ENCODE measurements at places on chromosomes 1 and 21.
A peak's percentile ranks its signal among the peaks of the same experiment; 100 is the strongest.

- no peak for DNase-seq
These were observed 30.5 kb downstream of the ZBTB8OS start for GRCh38 chr1:32619701-32620485.

DNA sequence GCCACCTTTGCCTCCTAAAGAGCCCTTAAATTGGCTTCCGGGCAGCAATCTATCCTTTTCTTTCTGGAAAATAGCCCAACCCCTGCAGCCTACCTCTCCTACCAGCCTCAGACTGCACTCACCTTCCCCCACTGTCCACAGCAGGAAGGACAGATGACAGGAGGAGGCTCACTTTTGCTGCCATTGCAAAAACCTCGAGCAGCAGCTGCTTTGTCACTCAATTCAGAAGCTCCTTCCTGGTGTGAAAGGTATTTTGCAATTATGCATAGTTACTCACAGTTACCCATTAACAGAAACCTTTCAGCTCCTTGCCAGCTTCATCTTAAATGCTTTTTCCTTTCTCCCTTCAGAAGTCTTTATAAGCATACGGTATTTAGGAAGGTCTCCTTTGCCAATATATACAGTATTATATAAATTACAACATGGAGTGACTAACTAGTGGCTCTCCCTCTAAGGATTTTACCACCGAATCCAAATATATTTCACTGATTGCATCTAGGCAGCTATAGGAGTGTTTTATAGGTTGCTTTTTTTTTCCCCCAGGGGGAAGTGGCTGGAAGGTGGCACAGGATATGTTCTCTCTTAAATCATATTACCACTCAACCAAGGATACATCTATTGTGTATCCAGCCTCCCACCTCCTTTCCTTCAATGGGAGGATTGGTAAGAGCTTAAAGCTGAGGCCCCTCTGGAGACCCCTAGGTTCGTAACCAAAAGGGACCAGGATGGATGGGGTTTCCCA lies 142.1 kb upstream of the IPO9 start:
- DNase-seq = peak; percentile 16

- DNase-seq = peak; percentile 15
These were observed 119.7 kb downstream of the HHAT start for GRCh38 chr1:210448297-210448892.

- no peak for DNase-seq
These were observed 30.5 kb upstream of the FGGY start for GRCh38 chr1:59266180-59266926.

DNA sequence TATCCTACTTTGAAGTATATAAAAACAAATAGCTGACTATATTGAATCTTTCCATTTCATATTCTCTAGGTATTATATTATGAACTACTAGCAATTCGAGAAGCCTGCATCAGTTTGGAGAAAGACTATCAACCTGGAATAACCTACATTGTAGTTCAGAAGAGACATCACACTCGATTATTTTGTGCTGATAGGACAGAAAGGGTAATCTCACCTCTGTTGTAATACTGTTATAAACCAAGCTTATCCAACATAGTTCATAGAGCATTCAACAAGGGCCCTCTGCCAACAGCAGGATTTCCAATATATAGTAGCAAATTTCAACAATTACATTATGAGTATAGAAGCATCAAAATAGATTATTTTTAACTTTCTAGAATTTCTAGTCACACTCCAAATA lies 43.7 kb upstream of the TEKT2 start:
- no peak for DNase-seq

- DNase-seq = no peak
These were observed 21.4 kb downstream of the GNB1 start for GRCh38 chr1:1869469-1869868.

- DNase-seq = peak; percentile 42
These were observed 7.6 kb downstream of the TTF2 start for GRCh38 chr1:117067533-117068370.

GRCh38 chr1:42010381-42010780 lies 91.7 kb upstream of the HIVEP3 start:
- DNase-seq = no peak

DNA sequence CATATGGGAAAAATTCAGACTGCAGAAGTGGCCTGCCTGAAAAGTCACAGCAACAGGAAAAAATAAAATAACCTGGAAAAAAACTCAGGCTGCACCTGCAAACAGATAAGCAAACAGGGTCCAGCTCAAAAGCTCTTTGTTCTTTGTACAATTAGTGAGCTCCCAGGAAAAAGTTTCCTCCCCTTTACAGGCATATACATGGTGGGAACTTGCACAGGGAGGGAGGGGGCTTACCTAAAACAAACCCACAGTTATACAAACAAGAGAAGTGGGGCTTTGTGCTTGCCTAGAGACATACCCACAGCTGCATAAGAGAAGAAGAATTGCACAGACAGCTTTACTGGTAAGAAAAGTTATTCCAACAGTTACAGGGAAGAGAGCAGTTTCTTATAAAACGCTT lies 31.7 kb upstream of the COG2 start:
- no peak for DNase-seq

GRCh38 chr1:221376286-221376685 lies 365.6 kb downstream of the DUSP10 start:
- no peak for DNase-seq

- DNase-seq = no peak
These were observed at the start of gene SLAMF9 for GRCh38 chr1:159953536-159954515. SLAMF9 (minus strand) TSS chr1:159954237; CDS start chr1:159954137, 100 bp downstream.

- no peak for DNase-seq
These were observed 20.9 kb downstream of the MCOLN3 start for GRCh38 chr1:85027242-85027983.

GRCh38 chr1:119266386-119266785 lies 102.2 kb upstream of the HAO2 start:
- DNase-seq = no peak

DNA sequence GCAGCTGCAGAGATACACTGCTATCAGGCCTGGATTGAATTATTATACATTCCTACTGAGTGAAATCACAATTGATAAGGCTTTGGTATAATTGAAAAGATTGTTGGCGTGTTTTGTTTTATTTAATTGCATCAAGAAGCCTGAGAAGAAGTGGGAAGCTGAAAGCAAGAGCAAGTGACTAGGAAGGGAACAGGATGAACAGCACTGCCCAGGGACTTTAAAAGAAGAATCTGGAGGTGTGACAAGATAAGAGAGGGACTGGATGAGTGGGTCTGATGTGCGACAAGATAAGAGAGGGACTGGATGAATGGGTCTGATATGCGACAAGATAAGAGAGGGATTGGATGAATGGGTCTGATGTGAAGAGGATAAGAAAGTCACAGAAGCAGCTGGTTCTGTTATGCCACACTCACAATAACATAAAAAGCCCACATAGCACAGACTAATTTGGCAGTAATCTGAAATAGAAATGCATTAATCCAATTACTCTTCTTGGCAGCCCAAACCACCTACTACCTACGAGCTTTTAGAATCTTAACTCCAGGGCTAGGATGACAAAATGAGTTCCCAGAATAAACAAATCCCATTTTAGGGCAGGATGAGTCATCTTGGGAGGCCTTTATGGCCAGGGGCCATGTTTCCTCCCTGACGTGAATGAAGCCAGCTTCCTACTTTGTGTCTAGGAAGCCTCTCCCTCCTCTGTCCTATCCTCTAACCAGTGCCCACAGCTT lies 129.7 kb downstream of the DUSP10 start:
- DNase-seq = no peak

- DNase-seq = no peak
These were observed 240.2 kb downstream of the SIPA1L2 start for GRCh38 chr1:232389744-232390143.

GRCh38 chr21:31132574-31133242 lies 94.4 kb upstream of the KRTAP19-8 start:
- DNase-seq = no peak

DNA sequence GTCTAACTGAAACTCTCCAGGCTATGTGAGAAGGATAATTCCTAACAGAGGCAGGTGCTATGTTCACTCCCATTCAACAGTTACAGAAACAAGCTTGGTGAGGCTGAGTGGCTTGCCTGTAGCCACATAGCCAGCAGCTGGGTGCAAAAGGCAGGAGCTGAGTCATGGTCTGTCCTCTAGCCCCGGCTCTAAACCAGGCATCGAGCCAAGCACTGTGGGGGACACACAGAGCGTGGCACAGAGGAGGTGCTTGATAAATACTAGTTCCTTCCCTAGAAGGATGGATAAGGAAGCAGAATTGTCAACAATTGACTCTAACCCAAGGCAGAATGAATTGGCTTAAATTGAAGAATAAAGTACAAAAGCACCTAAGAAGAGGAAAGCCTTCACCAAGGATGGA lies 10.4 kb upstream of the KCNA2 start:
- DNase-seq = peak; percentile 38

DNA sequence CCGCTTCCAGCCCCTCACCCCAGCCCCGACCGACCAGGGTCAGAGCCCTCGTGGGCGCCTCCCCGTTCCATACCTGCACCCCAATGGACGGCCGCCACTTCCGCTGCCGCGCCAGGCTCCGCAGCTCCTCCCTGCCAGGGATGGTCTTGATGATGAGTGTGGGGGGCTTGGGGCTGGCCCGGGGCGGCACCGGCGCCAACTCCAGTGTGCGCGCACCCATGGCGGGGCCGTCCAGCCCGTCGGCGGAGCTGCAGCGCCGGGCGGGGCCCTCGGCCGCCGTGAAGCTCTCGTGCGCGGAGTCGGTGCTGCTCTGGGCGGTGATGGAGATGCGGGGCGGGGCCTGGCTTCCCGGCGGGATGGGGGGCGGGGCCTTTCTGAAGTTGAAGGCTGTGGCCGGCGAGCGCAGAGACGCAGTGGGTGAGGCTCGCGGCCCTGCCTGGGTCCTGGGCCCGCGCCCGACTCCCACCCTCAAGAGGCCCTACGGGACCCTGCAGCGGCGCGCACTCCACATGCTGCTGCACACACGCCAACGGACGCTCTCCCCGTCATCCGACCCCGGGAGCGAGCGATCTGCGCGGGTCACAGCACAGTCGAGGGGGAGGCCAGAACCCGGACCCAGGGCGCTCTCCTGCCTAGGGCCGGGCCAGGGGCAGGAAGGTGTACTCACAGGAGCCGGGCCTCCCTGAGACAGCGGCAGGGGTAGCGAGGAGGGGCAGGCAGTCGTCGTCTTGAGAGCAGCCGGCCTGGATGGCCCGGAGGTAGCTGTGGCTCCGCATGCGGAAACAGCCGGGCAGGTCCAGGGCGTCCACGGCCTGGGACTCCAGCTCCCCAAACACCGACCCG lies 26.1 kb upstream of the SMIM12 start:
- DNase-seq = no peak

- no peak for DNase-seq
These were observed 47.0 kb upstream of the ATF3 start for GRCh38 chr1:212561501-212561931.

- no peak for DNase-seq
These were observed 311.3 kb downstream of the TGFB2 start for GRCh38 chr1:218656301-218657037.

DNA sequence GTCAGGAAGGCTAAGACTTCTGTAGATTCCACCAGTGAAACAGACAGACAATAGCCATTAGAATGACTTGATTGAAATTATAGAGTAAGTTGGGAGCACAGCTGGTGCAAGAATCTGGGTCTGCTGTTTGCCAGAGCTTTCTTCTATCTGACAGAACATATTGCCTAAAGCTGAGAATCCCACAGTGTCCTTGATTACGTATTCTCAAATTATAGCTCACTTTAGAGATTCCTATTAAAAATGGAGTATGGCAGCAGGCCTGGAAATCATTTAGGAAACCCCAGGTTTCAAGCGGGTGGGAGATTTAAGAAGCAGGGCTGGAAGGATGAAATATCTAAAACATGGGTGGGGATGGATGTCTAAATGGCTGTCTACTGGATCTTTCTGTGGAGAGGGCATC lies 639.7 kb upstream of the CXADR start:
- no peak for DNase-seq

- no peak for DNase-seq
These were observed 11.5 kb upstream of the ZNF362 start for GRCh38 chr1:33244809-33245186.

DNA sequence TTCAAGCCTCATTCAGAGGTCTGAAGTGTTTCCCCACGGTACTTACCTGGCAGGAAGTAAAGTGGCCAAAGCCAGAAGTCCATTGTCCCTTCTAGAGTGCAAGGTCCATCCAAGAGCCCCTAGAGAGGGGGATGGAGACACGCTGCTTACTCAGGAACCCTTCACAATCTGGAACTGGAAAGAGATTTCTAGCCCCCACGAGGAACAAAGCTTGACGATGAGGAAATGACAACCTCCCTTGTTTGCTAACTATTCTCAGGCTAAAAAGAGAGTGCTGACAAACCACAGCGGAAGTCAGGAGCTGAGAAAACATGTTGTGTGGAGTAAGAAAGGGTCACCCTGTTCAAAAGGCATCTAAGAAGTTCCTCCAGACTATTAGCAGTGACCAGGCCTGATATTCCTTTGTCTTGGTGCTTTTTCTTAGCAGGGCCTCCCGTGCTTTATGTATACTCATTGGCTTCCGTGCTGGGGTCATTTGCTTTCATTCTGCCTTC lies at the start of gene FCMR:
Gene FCMR, minus strand, starts transcription at position 170 of the 494 bp plus-strand sequence. Its CDS starts 87 bp downstream, at position 83.
- no peak for DNase-seq

GRCh38 chr1:163047951-163048659 lies 21.1 kb upstream of the RGS4 start:
- DNase-seq = no peak

DNA sequence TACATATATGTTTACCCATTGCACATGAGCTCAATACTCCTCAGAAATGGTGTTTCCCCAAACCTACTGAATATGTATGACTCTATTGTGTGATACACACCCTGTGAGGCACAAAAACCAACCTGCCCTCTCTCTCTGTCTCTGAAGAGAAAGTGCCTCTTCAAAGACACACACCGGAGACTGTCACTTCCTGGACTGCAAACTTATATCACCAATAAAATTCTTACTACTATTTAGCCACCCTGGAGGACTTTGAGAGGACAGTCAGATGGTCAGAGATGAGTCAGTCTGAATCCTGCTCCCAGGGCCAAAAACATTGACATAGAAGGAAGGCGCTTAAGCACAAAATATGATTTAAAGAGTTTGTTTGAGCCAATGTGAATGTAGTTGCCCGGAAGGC lies 110.4 kb downstream of the PPIAL4G start:
- no peak for DNase-seq

All from NCI-H1092 (cell line).